ENCODE measurements at places on chromosomes 1 and 21.
A peak's percentile ranks its signal among the peaks of the same experiment; 100 is the strongest.

DNA sequence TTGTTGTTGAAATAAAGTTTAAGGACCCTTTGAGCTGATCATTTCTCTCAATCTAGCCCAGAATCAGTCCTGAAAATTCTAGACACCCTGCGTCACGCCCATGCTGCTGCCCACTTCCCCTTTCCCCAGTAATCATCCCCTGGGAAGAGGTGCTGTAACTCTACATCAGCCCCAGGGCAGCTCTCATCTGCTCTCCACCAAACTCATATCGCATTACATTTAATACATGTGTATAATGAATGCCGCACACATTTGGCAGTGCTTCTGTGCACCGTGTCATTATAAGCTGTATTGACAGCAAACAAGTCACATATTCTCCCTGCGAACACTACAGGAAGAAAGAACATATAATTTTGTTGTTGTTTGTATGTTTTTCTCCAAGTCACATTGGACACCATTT, 539.7 kb upstream of the DAB1 start:
- DNase-seq: peak; percentile 92

GRCh38 chr1:27436204-27437159, 44.1 kb downstream of the GPR3 start:
- DNase-seq: no peak

DNA sequence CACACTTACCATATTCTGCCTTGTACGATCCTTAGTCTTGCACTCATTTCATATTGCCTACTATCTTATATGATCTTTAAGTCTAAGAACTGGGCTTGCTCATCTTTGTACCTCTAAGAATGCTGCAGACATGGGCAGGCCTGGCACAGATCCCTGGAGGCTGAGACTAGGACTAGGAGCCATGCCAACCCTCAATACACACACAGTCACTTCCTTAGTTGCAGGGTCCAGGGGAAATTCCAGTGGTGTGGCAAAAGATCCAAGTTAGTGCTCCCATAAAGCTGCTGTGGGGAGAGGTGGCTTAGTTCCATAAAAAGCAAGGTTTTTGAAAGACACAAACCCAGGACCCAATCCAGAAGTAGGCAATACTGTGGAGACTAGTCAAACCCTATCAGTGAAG, 59.9 kb downstream of the CYYR1 start:
- DNase-seq: no peak

GRCh38 chr1:29900712-29901111, 664.4 kb downstream of the PTPRU start:
- no peak for DNase-seq

- no peak for DNase-seq
These were observed 14.0 kb downstream of the H6PD start for GRCh38 chr1:9248341-9249262.

- no peak for DNase-seq
These were observed 388.6 kb downstream of the RWDD3 start for GRCh38 chr1:95622609-95623008.

DNA sequence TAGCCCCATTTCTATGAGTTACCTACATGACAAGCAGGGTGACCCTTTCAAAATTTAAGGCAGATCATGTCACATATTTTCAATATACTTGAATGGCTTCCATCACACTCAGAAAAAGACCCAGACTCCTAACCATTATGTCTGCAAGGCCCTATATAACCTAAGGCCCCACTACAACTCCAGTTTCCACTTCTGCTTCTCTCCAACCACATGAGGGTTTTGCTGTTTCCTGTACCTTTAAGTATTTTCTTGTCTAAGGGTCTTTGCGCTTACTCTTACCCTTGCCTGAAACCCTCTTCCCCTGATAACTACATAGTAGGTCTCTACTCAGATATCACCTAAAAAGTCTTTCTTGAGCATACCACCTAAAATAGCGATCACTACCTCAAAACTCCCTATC, 46.1 kb downstream of the SGIP1 start:
- no peak for DNase-seq

GRCh38 chr1:20148571-20149500, 9.7 kb downstream of the PLA2G2F start:
- DNase-seq: no peak

- no peak for DNase-seq
These were observed 257.4 kb downstream of the MATN1 start for GRCh38 chr1:30466026-30466425.

GRCh38 chr1:56434740-56435139, 144.6 kb downstream of the PLPP3 start:
- DNase-seq: no peak

DNA sequence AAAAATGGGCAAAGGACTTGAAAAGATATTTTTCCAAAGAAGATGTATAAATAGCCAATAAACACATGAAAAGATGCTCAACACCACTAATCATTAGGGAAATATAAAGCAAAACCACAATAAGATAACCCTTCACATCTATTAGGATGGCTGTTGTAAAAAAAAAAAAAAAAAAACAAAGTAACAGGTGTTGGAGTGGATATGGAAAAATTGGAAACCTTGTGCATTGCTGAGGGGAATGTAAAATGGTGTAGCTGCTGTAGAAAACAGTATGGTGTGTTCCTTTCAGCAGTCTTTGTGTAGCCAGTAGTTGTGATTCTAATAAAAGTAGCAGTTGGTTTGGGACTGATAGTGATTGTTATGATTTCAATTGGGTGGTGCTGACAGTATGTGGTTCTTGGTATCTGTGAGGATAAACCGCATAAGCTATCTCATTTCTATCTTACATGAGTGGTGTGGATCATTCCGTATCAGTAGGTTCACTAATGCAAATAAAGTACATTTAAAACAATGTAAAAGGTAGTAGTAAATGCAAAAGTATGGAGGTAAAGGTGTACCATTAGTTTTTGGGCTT, 19.9 kb downstream of the MAN1A2 start:
- DNase-seq: no peak

- no peak for DNase-seq
These were observed 69.6 kb downstream of the UBIAD1 start for GRCh38 chr1:11342621-11343032.

- DNase-seq: no peak
These were observed 140.3 kb downstream of the ZC3H11B start for GRCh38 chr1:219472596-219472995.

DNA sequence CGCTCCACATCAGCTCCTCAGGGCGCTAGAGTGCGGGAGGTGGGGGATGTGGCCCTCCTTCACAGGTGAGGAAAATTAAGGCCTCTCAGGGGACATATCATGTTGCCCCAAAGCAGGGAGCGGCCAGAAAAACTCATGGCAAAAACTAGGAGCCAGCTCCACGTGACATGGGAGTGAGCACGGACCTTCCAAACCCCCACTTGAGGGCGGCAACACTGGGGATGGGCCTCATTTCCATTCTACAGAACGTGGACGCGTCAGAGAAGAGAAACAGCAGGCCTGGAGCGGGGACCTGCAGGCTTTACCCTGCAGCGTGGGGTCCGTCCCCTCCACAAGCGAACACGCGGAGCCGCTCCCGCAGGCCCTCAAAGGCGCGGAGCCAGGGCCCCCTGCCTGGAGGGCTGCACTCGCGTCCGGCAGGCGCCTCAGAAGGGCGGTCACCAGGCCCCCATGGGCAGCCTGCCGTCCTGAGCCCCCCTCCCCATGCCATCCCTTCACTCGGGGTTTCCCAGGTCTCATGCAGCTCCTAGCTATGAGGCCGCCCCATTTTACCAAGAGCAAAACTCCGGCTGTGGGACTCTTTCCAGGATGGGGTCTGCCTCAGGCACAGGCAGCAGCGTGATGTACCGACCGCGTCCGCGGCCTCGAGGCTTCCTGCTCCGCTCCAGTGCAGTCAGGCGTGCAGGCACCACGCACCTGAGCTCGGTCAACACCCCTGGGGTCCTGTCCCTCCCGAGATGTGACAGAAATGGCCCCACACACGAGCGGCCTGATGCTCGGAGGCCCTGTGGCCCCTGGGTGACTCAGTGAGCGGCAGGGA, 5.5 kb downstream of the CFAP410 start:
- DNase-seq: no peak
